Right lung (tissue), 10 donors: ENCODE measurements at places on chromosomes 6 and 20. TPM values are rescaled to one million over a fixed set of nuclear protein-coding genes. Genes with fewer than 3 reads are reported as not detected.

GPR6 gene
- not detected for polyA plus RNA-seq

DNA sequence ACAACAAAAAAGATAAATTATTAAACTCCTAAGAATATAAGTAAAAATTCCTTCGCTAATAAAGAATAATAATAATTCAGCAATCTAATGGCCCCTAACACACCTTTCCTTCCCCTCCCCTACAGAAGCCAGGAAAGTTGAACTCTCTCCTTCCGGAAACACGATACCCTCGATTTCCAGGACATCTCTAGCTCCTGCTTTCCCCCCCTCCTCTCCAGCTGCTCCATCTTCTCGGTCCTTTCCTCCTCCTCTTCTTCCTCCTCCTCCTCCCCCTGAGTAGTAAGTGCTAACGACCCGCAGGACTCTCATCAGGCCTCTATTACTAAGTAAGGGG, 603 bp downstream of the TASP1 start:
- no peak for DNase-seq

CST7 gene
- polyA plus RNA-seq, result 1.6 TPM

- DNase-seq, result no peak
Measured at GRCh38 chr6:21185861-21186478, 407.6 kb upstream of the SOX4 start.
